ENCODE measurements at places on chromosomes 2 and 18.
A peak's percentile ranks its signal among the peaks of the same experiment; 100 is the strongest.

DNA sequence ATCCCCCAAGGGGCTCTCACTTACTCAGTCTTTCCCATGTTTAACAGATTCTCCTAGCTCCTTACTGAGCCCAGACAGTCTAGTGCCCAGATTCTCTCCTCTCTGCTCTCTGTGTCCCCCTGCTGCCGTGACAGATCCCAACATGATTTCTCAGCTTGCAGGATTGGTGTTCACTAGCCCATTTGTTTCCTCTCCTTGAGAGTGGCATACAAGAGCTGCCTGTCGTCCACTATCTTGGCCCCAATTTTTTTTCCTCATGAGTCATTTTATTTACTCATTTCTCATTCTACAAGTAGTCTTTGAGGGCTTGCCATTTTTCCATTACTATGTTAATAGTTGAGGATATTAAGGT is 199.9 kb upstream of the FN1 start:
- DNase-seq: no peak

DNA sequence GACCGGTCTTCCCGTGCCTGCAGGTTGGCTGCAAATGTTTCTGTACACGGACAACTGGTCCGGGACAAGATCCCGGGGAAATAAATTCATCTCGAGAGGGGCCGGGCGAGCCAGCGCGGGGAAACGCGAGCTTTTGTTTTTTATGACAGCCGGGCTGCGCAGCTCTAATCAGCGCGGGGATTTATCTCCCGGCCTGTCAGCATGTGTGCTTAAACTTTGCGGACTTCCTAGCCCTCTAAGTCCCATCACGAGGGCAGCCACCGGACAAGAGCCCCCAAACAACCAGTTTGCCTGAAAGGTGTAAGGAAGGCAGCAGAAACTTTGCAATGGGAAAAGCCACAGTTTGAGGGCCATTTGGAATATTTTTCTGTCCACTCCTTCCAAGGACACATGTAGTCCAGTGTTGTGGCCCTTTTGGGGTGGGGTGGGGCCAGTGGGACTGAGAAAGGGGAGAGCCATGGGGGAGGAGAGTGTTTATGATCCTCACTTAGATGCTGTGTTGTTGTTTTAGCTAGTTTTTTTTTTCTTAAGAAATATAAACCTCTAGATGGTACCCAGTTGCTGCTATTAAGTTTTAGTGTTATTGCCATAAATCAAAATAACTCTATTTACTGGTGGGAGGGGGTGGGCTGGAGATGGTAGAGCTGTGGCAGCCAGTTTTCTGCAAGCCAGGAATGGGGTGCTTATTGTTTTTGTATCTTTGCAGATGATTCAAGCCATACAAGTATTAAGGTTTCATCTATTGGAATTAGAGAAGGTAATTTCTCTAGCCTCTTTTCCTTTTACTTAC is 6.0 kb downstream of the MEIS1 start:
- DNase-seq: no peak

DNA sequence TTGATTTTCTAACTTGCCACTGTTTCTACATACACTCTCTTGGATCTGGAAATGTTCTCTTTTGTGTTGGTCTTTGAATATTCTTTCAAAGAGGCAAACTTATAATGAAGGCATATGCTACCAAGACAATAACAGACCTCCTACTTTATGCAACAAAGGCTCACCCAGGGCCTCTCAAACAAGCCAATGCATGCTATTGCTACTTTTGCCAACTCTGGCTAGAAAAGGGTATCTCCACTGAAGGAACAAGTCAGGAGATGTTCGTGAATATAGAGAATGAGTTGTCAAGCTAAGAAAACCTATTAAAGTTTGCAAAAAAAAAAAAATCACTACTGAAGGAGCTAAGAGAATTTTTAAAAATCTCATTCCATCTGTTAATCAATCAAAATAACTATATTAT is 15.9 kb upstream of the DSG2 start:
- DNase-seq: no peak

- DNase-seq: no peak
These were observed 59.4 kb upstream of the MSTN start for GRCh38 chr2:190121971-190122370.

DNA sequence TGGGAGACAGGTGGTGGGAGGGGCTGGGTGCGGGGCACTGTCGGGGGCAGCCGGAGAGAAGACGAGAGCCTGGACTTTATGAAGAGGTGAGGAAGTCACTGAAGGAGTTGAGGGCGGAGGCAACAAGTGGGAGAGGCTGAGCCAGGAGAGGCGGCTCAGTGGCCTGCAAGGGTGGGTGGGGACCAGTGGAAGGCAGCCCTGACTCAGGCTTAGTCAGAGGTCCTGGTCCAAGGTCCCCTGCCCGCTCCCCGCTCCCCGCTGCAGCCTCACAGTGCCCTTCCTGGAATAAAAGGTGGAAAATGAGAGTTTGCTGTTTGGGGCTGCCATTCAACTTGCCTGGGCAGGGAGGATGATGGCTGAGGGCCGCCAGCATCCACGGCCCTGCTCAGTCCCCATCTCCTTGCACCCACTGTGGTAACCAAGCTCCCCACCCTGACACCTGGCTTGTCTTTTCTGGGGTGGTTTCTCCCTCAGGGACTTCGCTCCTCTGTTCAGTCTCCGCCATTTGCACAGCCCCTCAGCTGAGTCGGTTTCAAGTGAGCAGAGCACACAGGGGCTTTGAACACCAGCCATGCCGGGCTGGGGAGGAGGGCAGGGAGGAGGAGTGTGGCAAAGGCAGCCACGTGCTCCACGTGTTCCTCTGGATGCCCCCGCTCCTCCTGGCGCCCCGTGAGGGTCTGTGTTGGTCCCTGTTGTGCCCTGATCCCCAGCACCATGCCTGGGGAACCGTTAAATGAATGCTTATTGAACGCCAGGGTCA is 13.7 kb upstream of the RALB start:
- no peak for DNase-seq

DNA sequence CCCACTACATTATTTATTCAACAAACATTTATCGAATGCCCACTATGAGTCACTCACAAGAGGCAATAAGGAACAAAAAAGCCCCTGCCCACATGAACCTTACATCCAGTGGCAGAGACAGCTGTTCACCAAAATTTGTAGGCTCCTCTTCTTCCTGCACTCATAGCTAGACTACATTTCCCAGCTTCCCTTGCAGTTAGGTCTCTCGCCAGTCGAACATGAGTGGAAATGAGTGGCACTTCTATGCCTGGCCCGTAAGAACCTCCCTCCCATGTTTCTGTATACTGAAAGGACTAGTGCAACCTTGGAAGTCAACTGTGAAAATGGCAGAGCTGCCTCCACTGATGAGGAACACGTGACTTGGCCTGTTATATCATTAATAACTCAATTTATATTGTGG is 19.4 kb upstream of the NCOA1 start:
- no peak for DNase-seq

DNA sequence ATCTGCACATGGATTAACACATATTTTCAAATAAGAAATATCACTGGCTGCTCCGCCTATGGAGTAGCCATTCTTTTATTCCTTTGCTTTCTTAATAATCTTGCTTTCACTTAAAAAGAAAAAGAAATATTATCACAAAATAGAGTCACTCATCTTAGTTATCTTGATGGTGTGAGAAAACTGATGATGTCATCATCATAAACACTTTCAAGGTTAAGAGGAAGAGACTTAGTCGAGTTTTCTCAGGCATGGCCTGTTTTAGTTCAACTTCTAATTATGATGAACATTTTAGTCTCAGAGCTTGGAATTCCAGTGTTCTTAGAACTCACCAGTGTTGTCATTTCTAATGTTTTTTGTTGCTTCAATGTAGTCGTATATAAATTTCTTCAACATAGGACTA is 506.1 kb downstream of the PTPRM start:
- no peak for DNase-seq

DNA sequence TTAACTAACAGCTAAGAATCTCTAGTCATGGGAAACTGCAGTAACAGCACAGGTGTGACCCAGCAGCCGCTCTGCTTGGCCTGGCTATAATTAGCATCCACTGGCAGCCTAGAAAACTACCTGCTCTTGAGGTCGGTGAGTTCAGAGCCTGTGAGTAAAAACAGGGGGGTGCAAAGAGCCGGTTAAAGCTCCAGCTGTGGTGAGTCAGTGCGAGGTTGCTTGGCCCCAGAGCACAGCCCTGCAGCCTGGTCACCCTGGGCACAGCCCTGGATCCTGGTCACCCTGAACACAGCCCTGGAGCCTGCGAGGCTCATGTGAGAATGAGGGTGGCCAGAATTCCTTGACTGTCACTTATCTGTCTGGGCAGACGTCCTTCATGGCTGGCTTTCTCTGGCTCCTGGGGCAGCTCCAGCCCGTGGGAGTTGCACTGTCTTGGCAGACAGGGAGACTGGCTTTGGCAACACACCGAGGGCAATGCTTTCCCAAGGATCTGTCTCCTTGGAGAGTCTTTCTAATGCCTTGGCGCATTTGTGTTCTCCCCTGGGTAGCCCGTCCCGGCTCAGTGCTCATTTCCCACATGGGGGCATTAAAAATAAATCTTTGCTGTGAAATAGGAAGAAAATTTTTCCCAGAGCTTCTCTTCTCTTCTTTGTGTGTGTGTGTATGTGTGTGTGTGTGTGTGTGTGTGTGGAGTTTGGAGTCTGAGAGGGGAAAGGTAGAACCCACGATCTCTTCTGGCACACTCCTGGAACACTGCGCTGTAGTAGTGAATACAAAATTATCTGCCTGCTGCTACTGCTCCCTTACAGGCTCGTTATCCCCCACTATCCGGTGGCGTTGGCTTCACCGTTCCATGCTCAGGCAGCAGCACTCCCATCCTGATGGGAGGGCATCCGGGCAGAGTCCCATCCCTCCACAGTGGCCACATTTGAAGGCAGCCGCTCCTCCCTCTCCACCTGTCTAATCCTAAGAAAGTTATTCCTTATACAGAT is 250.2 kb upstream of the MEX3C start:
- no peak for DNase-seq

DNA sequence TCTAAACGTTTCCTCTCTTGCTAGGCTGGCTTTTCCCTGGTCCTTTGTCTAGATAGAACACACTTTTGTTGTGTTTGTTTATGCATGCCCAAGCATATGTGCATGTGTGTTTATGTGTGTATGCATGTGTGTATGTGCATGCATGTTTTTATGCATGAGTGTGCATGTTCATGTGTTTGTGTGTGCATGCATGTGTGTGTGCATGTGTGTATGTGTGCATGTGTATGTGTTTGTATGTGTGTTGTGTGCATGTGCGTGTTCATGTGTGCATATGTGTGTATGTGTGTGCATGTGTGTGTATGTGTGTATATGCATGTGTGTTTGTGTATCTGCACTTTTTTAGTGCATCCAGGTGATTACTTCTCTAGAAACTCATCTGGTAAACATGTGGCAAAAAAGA is 558.0 kb downstream of the GALR1 start:
- DNase-seq: no peak

DNA sequence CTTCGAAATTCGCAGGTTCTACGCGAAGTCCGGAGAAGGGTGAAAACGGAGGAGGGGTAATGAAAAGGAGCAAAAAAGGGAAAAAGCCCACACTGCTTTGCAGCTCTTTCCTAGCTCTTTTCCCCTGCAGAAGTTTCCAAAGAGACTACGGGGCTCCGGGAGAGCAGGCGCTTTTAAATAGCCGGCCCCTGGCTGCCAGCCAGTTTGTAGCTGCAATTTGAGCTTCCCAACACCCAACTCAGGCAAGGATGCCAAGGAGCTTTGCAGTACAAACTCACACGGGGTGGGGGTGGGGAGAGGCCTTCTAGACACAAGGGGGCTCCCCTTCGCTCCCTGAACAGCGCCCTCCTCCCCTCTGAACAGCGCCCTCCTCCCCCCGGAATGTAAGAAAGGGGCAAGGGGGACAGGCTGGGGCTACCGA is at the start of gene IGFBP5:
IGFBP5 (minus strand) TSS at position 149 of the 421 bp plus-strand sequence. CDS start 774 bp downstream, outside the sequence.
- peak; percentile 89 for DNase-seq

- no peak for DNase-seq
These were observed 5.5 kb downstream of the ASAP2 start for GRCh38 chr2:9212010-9212635.

- no peak for DNase-seq
These were observed 363.7 kb downstream of the SLC4A3 start for GRCh38 chr2:219991116-219991515.

Measured in NCI-H2107 (cell line).